ENCODE measurements at places on chromosomes 11 and 22.

DNA sequence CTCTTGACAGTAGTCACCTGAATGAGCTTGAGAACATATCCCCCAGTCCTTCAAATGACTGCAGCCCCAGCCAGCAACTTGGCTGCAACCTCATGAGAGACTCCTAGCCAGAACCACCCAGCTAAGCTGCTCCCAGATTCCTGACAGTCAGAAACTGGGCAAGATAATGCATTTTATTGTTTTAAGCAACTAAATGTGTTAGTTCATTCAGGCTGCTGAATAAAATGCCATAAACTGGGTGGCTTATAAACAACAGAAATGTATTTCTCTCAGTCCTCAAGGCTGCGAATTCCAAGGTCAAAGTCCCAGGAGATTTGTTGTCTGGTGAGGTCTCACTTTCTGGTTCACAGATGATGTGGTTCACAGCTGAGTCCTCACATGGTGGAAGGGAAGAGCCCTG, 5.8 kb upstream of the PAMR1 start:
- DNase-seq = no peak

DNA sequence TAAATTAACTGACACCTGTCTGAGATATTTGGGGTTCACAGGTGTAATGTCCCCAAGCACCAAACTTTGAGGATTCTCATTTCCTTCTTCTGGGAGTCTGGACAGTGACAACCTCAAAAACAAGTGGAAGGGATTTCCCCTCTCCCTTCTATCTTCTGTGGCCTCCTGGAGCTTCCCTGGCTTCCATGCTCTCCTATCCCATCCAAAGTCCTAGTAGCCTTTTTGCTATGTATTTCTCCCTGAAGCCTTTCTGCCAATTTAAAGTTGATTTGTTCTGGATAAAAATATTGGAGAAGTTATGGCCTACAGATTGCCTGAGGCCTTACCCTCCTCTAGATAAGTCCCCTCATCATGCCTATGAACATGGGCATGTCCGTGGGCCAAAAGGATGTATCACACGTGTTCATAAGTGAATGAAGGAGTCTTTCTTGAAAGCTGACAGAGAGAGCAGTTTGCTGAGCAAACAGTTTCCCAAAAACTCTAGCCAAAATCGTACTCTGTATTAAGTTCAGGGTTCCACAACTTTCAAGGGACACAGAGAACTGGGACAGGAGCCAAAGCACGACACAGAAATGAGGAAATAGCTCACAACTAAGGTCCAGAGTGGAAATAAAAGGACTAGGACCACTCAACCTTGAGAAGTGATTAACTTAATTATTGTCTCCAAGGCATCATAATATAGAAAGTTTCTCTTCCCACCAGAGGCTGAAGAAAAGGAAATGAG, 6.7 kb downstream of the HEPACAM start:
- DNase-seq = no peak

DNA sequence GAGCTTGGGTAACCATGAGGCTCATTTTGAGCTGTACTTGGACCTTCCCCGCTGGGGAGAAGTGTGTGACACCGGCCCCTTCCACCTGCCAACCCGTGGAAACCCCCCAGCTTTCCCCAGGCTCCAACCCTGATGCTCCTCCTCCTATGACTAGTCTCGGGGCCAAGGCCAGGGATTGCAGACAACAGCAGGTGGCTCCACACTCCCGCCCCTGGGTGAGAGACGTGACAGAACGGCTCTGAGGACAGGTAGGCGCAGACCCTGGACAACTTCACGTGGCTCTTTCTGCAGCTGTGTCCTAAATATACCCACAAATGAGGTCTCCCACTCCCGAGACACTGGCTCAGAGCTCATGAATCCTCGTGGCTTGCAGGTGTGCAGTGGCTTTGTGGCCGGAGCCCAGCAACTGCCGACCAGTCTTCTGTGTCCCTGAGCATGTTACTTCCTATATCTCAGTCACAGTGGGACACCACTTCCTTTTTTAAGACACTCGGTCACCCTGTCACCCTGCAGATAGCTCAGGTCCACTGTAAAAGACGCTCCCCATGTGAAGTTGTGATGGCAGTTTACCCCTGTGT, 55.2 kb downstream of the NECTIN1 start:
- DNase-seq = no peak

- no peak for DNase-seq
Measured at GRCh38 chr22:26651815-26652214, 5.6 kb upstream of the MIAT start.

GRCh38 chr11:119643212-119643875, 85.7 kb downstream of the NECTIN1 start:
- no peak for DNase-seq
